ENCODE measurements at places on chromosomes 12 and 14.

- DNase-seq, result no peak
These were observed 292.1 kb downstream of the CACNA1C start for GRCh38 chr12:2344885-2345284.

- peak; percentile 16 for DNase-seq
These were observed 151.5 kb upstream of the SLC38A2 start for GRCh38 chr12:46523863-46524770.

DNA sequence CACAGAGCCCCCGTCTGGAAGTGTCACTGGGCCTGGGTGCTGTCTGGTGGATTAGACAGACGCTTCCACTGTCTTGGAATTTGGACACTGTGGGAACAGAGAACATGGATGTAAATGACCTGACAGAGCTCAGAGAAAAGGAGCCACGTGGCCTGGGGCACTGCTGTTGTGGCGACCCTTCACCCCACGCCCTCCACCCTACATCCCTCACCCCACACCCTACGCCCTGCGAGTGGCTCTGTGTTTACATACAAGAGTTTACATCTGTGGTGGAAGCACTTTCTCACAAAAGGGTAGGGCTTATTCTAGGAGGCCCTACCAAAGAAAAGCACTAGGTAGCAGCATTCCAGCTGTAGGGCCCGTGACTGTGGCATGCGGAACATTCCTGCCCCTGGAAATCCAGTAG is 47.7 kb downstream of the B4GALNT3 start:
- no peak for DNase-seq

- DNase-seq, result no peak
These were observed 9.5 kb upstream of the SAV1 start for GRCh38 chr14:50677527-50678063.

GRCh38 chr14:76564471-76565422 is 188.8 kb downstream of the ESRRB start:
- peak; percentile 42 for DNase-seq

GRCh38 chr12:118274066-118274465 is 98.6 kb downstream of the TAOK3 start:
- DNase-seq, result no peak

GRCh38 chr12:122106843-122107242 is 28.3 kb downstream of the MLXIP start:
- DNase-seq, result no peak

DNA sequence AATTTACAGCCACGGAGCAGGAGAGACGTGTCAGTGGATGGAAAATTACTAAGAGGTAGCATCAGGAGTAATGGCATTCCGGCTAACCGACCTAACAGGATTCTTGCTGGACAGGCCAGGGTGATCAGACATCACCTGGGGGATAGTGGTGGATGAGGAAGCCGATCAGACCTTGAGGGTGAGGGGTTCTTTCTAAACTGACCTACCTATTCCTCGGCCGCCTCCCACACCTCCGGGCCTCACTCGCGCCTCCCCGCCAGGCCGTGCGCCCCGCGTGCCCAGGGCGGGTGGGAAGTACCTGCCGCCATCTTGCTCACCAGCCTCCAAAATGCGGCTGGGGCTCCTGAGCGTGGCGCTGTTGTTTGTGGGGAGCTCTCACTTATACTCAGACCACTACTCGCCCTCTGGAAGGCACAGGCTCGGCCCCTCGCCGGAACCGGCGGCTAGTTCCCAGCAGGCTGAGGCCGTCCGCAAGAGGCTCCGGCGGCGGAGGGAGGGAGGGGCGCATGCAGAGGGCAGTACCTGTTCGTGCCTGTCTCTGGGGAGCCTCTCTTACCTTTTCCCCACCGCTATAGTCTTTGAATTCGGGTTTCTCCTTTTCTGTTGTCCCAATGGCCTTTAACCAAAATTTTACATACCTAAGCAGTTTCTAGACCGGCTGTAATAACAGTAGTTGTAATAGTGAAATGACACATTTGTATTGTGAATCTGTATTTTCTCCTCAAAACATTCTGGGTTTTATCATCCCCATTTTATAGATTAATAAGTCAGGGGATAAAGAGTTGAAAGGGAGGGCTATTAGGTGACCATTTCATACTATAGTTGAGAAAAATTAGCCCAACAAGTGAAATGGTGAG is at the start of gene TMPRSS12:
Gene TMPRSS12, plus strand, starts transcription at position 290 of the 857 bp plus-strand sequence. Its CDS starts 39 bp downstream, at position 329.
- no peak for DNase-seq

GRCh38 chr12:122471324-122472226 is 29.2 kb downstream of the ZCCHC8 start:
- peak; percentile 54 for DNase-seq

DNA sequence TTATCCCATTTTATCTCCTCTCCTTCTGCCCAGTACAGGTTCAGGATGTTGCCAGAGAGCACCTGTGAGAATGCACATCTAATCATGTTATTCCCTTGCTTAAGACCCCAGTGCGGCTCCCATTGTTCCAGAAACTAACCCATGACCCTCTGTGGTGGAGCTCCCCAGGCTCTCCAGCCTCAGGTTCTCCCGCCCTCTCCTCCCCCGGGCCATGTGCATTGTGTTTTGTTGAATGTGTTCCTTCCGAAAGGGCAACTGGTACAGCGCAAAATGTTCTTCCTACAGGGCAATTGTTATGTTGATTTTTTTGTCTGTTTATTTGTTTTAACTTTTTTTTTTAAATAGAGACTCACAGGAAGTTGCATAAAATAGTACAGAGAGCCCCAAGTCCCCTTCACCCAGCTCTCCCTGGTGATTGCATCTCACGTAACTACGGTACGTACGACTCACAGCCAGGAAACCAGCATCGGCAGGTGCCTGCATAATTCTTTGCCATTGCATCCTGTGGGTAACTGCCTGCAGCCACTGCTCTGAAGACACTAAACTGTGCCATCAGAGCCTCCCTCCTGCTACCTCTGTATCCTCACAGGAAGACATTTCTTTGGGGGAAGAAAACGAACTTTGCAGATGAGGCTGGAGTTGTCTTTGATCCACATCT is 31.2 kb downstream of the TMEM132C start:
- no peak for DNase-seq

GRCh38 chr12:1309613-1310012 is 284.8 kb downstream of the FBXL14 start:
- no peak for DNase-seq

- DNase-seq, result no peak
These were observed 69.4 kb upstream of the RHOJ start for GRCh38 chr14:63134801-63135200.

DNA sequence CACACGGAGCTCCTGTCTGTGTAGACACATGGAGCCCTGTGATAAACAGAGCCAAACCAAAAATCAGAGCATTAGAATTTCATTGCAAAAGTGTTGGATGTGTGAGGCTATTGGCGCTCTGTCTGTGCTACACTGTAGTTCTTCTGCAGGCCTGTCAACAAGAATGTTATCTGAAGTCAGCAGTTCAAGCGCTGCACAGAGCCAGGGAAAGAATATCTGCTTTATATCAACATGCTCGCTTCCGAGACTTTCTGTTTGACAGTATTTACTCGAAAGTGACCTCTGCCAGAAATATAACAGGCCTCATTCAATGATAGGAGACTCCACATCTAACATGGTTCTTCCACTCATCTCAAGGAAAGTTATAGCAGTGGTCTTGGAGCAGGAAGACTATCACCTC is 118.3 kb downstream of the CCER1 start:
- no peak for DNase-seq

GRCh38 chr12:119060847-119061796 is 79.8 kb downstream of the SRRM4 start:
- DNase-seq, result peak; percentile 68

DNA sequence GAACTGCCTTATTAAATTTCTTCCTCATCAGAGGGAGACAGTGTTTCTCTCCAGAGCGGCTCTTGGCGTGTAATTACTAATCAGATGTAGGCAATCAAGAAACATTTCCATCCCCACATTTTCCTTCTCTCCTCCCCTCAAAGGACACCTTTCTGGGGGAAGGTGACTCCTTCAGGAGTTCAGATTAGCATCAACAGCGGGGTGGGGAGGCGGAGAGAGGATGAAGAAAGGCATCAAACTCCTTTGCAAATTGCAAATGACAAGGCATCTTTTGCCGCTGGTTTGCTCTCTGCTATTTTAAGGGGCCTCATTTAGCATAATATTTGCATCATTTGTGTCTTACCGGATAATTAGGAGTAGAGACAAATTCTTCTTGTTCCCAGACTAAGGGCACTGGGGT is 231.7 kb upstream of the SRRM4 start:
- DNase-seq, result no peak

DNA sequence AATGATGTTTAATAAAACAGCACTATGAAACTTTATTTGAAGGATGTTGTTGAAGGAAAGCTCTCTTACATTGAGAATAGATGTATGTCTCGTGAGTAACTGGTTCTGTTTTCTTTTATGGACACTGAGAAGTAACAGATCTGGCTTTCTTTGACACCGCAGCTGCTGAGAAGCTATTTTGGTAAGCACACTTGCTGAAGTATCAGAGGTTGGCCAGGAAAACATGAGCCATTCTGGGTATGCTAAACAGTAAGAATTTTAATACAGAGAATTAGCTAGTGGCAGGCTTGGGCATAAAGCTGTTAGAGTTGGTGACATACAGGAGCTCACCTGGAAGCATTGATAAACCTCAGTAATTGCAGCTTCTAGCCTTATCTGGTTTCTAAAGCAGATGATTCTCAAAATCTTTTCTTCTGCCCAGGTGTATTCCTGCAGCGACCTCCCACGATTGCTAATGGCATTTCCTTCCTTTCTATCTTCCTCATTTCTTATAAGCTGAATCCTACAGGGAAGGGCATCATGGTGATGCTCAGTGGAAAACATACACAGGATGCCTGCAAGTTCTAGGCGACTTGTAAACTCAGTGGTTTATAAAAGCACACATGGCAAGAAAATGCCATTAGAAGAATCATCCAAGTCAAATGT is 291.6 kb upstream of the SLC16A7 start:
- DNase-seq, result no peak

- DNase-seq, result no peak
These were observed 100.8 kb upstream of the DACT1 start for GRCh38 chr14:58537004-58537403.

- DNase-seq, result peak; percentile 50
These were observed 51.2 kb downstream of the TESPA1 start for GRCh38 chr12:54933376-54933775.

- no peak for DNase-seq
These were observed 20.7 kb downstream of the DICER1 start for GRCh38 chr14:95136631-95137030.

GRCh38 chr12:49564686-49565405 is 3.1 kb downstream of the MCRS1 start:
- no peak for DNase-seq

GRCh38 chr12:16063726-16064125 is 152.6 kb downstream of the DERA start:
- no peak for DNase-seq

GRCh38 chr12:124013073-124013472 is 40.1 kb downstream of the ZNF664 start:
- no peak for DNase-seq

DNA sequence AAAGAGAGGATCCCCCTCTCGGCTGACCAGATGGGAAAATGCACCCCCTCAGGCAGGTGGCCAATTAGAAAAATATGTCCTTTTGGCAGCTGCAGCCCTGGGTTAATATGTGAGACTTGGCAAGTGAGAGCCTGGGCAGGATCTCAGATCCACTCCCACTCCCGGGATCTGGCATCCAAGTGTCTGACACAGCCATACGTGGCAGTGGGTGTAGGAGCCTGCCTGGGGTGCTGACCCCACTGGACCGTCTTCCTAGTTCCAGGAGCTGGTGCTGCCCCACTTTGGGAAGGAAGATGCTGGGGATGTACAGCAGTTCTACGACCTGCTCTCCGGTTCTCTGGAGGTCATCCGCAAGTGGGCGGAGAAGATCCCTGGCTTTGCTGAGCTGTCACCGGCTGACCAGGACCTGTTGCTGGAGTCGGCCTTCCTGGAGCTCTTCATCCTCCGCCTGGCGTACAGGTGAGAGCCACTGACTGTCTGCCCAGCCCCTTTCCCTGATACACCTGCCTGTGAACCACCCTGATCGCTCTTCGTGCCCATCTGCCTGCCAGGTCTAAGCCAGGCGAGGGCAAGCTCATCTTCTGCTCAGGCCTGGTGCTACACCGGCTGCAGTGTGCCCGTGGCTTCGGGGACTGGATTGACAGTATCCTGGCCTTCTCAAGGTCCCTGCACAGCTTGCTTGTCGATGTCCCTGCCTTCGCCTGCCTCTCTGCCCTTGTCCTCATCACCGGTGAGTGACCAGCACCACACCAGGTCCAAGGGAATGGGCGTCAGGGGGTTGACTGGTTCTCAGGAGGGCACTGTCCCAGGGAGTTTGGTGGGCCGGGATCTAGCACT is 5.8 kb downstream of the NR4A1 start:
- no peak for DNase-seq

- DNase-seq, result no peak
These were observed 86.2 kb upstream of the VASH1 start for GRCh38 chr14:76675046-76675445.

- DNase-seq, result no peak
These were observed 82.7 kb downstream of the C14orf132 start for GRCh38 chr14:96121660-96122395.

DNA sequence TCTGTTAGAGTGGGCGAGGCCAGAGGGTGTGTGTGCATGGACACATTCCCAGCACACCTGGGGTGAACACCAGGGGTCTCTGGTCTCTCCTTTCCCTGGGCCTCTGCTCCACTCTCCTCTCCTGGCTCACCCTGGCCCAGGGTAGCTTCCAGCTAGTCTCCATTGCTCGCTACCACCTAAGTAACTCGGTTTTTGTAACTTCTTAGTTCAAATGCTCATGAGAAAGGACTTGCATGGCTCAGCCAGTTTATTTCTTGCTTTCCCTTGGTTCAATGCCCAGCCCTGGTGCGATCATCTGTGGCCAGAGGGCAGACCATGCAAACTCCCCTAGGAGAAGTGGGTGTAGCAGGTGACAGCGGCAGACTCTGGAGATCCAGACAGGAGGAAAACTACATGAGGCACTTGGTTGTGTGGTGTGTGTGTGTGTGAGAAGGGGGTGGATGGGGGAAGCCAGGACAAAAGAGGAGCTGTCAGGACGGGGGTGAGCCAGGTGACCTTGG is 8.9 kb upstream of the ACVR1B start:
- no peak for DNase-seq

- DNase-seq, result no peak
These were observed 26.8 kb upstream of the IL22 start for GRCh38 chr12:68280240-68280639.

- no peak for DNase-seq
These were observed 30.1 kb upstream of the PPP2R5C start for GRCh38 chr14:101731187-101732080.

GRCh38 chr14:91611528-91611927 is 101.4 kb upstream of the PPP4R3A start:
- no peak for DNase-seq

DNA sequence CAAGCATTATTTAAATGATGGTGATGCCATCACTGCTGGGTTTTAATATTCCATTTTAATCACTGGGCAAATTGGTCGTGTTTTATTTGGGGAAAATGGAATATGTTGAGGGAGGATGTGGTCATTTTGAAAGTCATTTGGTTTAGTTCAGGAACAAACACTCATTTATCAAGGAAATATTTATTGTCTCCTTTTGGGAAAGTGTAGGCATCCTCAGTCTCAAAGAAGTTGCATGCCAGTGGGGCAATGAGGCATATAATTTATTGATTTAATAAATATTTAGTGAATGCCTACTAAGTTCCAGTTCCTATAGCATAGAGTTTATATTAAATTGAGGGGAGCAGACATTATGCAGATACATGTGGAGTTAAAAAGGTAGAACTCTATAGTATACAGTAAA is 134.3 kb downstream of the NPAS3 start:
- DNase-seq, result no peak

- DNase-seq, result no peak
These were observed 65.2 kb upstream of the CNOT2 start for GRCh38 chr12:70178038-70178437.

- DNase-seq, result no peak
These were observed 3.0 kb upstream of the PIANP start for GRCh38 chr12:6703631-6704030.
